ENCODE measurements at places on chromosomes 11 and 22.

DNA sequence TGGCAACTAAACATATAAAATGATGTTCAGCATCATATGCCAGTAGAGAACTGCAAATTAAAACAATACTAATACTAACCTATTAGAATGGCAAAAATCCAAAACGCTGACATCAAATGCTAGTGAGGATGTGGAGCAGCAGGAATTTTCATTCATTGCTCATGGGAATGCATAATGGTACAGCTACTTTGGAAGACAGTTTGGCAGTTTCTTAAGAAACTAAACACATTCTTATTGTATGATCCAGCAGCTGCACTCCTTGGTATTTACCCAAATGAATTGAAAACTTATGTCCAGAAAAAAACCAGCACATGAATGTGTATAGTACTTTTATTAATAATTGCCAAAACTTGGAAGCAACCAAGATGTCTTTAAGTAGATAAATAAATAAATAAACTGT is 258.0 kb downstream of the TENM4 start:
- no peak for DNase-seq

GRCh38 chr11:86246293-86246675 is 1.7 kb downstream of the EED start:
- no peak for DNase-seq

DNA sequence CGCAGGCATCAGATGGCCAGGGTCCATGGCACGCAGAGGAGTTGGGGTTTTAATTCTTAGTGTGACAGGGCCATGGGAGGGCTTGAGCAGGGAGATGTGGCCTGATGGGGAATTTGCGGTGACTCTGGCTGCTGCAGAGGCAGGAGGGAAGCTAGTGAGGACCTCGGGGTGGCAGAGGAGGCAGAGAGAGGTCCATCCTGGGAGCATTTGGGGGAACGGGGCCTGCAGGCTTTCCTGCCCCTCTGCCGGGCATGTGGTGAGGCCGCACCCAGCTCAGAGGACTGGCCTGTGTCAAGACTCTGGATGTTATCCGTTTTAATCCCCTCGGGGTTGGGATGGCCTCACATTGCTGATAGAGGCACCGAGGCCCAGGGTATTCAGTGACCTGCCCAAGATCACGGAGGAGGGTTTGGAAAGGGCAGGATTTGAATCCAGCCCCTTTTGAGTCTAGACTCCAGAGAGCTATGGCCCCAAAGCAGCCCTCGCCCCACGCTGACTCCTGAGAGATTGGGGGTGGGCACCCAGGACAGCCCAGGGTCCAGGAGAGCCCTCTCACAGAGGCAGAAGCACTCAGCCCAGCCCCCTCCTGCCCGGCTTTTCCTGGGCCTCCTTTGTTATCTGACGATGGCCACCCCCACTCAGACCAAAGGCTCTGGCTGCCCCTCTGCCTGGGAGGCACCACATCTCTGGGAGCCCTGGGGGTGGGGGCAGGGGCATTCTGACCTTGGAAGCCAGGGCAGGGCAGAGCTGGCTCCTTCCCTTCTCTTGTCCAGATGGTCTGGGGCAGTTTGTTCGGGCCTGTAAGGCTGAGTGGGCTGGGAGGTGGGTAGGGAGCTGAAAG is 13.9 kb downstream of the MGAT3 start:
- peak; percentile 93 for DNase-seq

DNA sequence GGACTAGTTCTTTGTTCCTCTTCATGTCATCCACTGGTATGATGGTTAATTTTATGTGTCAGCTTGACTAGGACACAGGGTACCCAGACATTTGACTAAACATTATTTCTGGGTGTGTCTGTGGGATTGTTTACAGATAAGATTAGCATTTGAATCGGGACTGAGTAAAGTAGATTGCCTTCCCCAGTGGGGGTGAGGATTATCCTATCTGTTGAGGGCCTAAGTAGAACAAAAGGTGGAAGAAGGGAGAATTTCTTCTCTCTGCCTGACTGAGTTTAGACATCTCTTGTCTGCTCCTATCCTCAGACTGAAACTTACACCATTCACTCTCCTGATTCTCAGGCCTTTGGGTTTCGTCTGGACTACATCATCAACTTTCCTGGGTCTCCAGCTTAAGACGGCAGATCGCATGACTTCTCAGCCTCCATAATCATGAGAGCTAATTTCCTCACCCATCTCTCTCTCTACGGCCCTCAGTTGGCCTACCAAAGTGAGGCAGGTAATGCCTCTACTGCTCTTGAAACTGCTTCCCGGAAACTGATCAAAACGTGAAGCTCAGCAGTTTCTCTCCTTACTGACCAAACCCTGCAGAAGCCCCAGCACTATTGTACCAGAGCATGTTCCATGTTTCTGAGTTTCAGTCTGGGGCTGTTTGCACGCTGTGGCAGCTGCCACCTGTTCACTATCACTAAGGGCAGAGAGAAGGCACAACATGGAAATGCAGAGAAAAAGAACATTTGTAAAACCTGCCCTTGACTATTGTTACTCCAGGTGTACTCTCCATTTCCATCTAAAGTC is 95.4 kb downstream of the NXPE2 start:
- DNase-seq = no peak

DNA sequence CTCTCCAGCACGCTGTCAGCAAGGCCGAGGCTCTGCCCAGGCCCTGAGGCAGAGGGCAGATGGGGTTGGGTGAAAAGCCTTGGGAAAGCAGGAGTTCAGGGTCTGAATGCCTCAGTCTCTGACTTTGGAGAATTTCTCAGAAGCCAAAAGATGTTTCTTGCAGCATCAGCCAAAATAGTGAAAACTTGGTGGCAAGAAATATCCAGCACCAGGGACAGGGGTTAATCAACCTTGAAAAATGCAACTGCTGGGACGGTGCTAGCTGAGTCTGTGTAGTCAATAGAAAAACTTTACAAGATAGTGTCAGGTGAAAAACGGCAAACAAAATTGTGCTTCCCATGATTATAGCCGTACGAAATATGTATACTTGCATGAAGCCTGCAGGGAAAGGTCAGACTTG is 1.4 kb upstream of the ABCC8 start:
- no peak for DNase-seq

- DNase-seq = no peak
Observed at GRCh38 chr11:122095681-122096262, 20.2 kb downstream of the BLID start.

- no peak for DNase-seq
Observed at GRCh38 chr11:70717936-70718595, 319.7 kb downstream of the CTTN start.
